Neural progenitor cell (in vitro differentiated cells): ENCODE measurements at places on chromosomes 13 and 19. TPM values are rescaled to one million over a fixed set of nuclear protein-coding genes. Genes with fewer than 3 reads are reported as not detected.
A peak's percentile ranks its signal among the peaks of the same experiment; 100 is the strongest.

- DNase-seq = peak; percentile 89
Observed at GRCh38 chr13:95191821-95192563, 109.3 kb downstream of the ABCC4 start.

- DNase-seq = peak; percentile 83
Observed at GRCh38 chr19:782185-782877, 14.9 kb upstream of the PTBP1 start.

DNA sequence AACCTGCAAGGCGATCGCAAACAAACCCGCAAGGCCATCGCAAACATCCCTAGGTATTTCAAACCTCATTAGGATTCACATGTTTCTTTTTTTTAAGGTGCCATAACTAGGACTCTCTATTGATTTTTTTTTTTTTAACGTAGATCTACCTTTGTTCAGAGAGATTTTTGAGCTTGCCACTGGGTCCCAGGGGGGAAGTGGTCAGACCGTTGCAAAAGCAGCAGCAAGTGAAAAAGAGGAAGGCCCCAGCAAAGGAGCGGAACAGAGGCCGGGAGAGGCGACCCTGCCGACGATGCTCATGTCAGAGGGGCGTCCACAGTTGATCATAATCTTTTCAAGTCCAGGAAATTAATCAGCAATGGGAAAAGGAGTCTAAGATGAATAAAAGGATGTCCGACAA lies 32.7 kb upstream of the FLT1 start:
- DNase-seq = no peak

DNA sequence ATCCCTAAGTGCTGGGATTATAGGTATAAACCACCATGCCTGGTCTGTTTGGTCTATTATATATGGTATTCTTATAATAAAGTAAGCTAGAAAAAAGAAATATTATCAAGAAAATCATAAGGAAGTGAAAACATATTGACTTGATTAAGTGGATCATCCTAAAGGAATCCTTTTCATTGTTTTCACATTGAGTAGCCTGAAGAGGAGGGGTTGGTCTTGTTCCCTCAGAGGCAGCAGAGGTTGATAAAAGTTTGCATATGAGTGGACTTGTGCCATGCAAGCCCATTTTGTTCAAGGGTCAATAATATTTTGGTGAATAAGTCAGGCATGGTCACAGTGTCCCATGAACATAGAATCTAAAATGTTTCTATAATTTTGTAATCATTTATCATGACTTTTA lies 52.7 kb downstream of the ZNF627 start:
- no peak for DNase-seq

- no peak for DNase-seq
Observed at GRCh38 chr19:3766520-3766919, 4.0 kb downstream of the MRPL54 start.

HSH2D gene
- total RNA-seq = not detected in 2 replicates
